Naive thymus-derived CD4-positive, alpha-beta T cell (primary cell): ENCODE measurements at places on chromosomes 16 and 17. TPM values are rescaled to one million over a fixed set of nuclear protein-coding genes. Genes with fewer than 3 reads are reported as not detected.

Gene ZG16
- not detected for total RNA-seq

Gene TBC1D3
- total RNA-seq = 11.0 TPM

Gene INCA1
- total RNA-seq = 0.42 TPM

Gene SIRT7
- 56.8 TPM for total RNA-seq

GRCh38 chr16:593406-593805 lies 3.5 kb downstream of the RAB40C start:
- no peak overlapping the region for H3K4me3 ChIP-seq
- H3K4me1 ChIP-seq = peaks cover 10% of the 10 kb centered on the region
- H3K36me3 ChIP-seq = peaks cover 22% of the 10 kb centered on the region
- no peak overlapping the region for H3K27ac ChIP-seq

Gene HOXB3
- 12.2 and 14.6 TPM in 2 replicates for total RNA-seq

Gene WNT9B
- not detected for total RNA-seq

GRCh38 chr17:61837175-61838051 lies 25.9 kb downstream of the BRIP1 start:
- DNase-seq = peak; percentile 30
- no peaks in the 10 kb centered on the region for H3K4me1 ChIP-seq
- H3K27me3 ChIP-seq = no peaks in the 10 kb centered on the region

GRCh38 chr17:58172369-58173071 lies 5.7 kb downstream of the OR4D2 start:
- peaks cover 38% of the 10 kb centered on the region for H3K4me1 ChIP-seq
- DNase-seq = peak; percentile 62
